BJ (cell line): ENCODE measurements at places on chromosomes 2 and 18.

GRCh38 chr2:100013892-100014677 lies 128.3 kb downstream of the AFF3 start:
- peak; percentile 93 for DNase-seq

- no peak for DNase-seq
Measured at GRCh38 chr2:17822445-17823117, 6.3 kb downstream of the MSGN1 start.

GRCh38 chr18:22765896-22766295 lies 167.2 kb upstream of the RBBP8 start:
- DNase-seq, result no peak

GRCh38 chr2:66382091-66382490 lies 52.8 kb upstream of the MEIS1 start:
- no peak for DNase-seq
